ENCODE measurements at places on chromosomes 3 and 15.
A peak's percentile ranks its signal among the peaks of the same experiment; 100 is the strongest.

DNA sequence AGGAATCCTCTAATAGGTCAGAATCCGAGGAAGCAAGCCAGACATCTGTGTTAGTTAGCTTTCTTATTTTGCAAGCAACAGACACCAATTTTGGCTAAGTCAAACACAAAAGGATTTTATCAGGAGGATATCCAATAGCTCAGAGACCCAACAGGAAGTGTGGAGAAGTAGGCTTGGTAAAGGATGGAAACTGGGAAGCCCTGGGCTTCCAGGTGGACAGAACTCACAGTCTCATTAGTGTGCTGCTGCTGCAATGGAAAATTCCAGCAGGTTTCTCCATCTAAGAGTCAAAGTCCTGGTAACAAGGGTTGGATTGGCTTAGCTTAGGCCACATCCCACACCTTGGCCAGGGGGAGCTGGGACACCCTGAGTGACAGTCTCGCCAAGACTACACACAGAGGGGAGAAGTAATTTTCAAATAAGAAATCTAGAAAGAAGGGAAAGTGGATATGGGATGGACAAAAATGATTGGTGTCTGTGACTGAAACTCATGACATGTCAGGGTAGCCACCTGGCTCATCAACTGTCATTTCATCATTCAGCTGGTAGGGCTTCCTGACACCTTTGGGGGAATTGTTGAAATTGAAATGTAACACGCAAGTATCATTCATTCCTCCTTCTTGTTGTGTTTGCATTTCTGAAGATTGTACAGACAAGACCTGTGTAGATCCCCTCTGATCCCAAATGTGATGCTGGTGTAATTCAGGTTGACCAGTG is 158.6 kb downstream of the THSD4 start:
- no peak for DNase-seq

DNA sequence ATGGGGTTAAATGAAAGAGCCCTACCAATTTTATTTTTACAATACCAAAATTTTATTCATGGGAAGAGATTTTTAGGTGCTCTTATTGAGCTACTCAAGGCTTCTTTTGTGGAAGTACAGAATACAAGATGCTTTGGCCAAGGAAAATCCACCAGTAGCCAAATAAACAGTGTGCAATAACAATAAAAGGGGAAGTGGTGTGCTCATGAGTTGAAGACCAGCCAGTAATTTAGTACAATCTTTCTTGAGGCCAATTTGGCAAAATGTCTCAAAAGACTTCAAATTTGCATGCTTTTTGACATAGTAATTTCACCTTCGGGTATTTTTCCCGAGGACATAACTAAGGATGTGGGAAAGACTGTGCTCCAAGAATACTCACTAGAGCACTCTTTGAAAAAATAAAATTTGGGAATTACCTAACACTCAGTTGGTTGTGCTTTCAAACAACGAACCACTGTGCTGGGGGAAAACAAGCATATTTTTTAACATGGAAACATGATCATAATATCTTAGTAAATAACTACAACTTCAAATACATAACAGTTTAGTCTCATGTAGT is 294.0 kb downstream of the DIPK2A start:
- DNase-seq: no peak

GRCh38 chr15:73052653-73053397 is 562 bp downstream of the NEO1 start:
- DNase-seq: peak; percentile 3

GRCh38 chr15:70806992-70807712 is 43.8 kb upstream of the UACA start:
- DNase-seq: no peak

DNA sequence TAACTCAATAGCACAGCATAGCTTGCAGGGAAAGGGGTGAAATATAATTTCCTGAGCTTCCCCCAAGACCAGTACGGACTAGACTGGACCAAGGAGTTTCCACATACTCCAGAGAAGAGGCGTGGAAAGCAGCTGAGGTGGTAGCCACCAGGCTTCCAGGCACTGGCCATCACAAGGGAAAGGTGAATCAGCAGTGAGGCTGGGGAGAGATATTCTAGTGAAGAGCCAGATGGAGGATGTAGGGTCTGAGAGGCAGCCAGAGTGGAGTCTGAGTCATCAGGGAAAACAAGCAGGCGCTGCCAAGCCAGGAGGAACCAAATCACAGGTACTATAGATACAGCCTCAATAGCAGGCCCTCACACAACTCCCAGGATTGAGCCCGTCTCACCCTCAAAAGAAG is 9.6 kb upstream of the RASA2 start:
- DNase-seq: no peak

GRCh38 chr15:68389936-68390817 is 41.8 kb downstream of the ITGA11 start:
- no peak for DNase-seq

GRCh38 chr3:177257006-177257405 is 59.7 kb upstream of the TBL1XR1 start:
- no peak for DNase-seq

- DNase-seq: no peak
These were observed 183.3 kb upstream of the DCBLD2 start for GRCh38 chr3:99084826-99085225.

- DNase-seq: no peak
These were observed 133.7 kb downstream of the CHSY1 start for GRCh38 chr15:101118116-101118515.

DNA sequence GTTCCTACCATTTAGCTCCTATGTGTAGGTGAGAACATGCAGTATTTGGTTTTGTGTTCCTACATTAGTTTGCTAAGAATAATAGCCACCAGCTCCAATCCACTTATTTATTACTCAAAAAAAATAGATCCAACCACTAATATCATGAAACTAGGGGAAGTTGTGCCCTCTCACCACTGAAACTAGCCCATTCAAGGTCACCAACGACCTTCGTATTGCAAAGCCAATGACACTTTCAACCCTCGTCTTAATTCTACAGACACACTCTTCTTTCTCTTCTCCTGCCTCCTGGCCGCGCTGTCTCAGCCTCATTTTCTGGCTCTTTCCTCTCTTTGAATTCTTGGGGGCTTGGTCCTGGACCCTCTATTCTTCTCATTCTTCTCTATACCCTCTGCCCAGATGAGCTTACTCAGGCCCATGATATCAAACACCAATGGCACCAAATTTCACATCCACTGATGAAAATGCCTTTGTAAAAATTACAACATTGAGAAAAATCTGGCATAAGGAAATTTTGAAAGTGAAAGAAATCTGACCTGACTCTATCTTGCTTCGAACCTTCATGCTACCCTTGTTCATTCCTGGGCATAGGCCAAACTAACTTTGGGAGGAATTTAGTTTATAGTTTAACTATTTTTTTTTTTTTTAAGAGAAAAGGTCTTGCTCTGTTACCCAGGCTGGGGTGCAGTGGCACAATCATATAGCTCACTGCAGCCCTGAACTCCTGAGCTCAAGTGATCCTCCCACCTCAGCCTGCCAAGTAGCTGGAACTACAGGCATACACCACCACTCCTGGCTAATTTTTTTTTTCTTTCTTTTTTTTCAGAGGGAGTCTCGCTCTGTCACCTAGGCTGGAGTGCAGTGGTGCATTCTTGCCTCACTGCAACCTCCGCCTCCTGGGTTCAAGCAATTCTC is 25.4 kb upstream of the LIMD1 start:
- DNase-seq: no peak

DNA sequence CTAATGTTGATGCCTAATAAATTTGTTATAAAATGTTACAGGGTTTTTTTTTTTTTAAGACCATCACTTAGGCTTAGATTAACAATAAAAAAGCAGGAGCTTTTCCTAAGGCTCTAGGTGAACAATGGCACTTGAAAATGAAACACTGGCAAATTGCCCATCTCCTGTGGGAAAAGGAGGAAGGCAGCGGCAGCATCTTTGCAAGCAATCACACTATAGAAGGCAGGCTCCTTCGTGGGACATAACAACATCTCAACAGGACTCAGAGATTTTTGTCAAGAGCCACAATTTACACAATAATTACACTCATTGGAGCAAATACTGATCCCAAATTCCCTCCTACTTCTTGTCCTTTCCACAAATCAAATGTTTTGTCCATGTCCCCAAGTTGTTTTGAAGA is 646.7 kb downstream of the ROBO2 start:
- DNase-seq: no peak

- DNase-seq: no peak
These were observed 69.7 kb upstream of the POMGNT2 start for GRCh38 chr3:43175541-43175940.

GRCh38 chr3:48157950-48158376 is 30.3 kb downstream of the CDC25A start:
- DNase-seq: peak; percentile 11

DNA sequence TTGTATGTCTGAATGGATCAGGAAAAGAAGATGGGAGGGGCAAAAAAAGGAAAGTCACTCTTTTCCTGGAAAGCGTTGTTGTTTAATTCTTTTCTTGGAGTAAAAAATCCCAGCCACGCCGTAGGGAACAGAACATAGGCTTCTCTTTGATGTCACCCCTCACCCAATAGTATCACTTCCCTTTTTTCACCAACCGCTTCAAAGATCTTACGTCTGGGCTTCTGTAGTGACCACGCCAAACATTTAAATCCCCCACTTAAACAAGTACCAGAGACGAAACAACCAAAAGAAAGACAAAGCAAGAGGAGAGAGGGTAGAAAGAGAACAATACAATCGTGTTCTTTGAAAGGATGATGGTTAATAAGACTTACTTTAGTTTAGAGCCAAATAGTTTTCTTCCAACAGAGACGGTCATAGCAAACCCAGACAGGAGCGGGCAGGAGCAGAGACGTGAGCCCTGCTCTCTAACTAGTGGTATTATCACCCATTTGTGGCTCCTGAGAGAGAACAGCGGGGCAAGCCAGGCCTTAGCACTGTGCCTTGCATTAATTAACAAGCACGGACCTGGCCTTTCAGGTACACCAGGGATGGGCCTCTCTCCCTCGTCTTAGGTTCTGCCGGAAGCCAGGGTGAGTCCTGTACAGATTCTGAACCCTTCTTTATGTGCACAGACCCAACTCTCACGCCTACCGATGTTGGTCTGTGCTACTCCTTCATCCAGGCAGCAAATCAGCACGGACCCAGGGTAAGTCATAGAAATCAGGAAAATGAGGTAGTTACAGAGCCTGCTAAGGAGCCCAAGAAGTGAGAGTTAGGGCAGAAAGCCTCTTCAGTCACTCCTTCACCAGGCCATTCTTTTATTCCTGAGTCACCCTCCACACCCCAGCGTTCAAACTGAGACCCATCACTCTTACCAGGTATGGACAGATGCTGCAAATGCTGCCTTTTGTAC is 28.2 kb upstream of the BCL6 start:
- DNase-seq: no peak

DNA sequence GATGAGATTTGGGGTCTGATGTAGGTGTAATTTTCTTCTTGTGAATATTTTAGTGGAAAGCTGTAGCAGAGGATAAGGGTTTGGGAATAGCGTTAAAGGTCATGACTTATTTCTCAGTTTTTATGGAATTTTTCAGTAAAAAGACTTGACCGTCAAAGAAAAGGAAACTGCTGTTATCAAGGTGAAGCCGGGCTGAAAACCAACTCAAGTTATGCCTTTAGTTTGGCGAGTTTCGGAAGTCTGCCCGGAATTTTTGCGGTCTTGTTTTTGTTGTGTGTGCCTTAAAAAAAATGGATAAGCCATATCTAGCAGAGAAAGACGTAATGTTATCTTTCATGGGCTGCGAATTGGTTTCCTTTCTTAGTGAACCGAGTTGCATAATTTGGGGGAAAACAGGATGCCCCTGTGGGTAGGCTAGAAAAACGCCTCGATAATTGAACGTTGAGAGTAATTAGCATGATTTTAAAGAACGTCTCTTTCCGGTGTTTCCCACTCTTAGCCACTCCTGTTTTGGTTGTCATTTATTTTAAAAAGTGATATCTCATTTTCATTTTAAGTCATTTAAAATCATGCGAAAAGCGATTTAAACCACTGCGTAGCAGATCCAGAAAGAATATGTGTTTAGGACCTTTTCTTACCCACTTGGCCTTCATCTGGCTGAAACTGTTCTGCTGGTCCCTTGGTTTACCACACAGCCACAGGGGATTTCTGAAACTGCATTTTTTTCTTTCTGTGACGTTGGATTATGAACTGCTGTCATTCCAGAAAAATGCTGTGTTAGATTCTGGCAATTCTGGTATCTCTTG is 1.1 kb downstream of the NFKBIZ start:
- peak; percentile 54 for DNase-seq

DNA sequence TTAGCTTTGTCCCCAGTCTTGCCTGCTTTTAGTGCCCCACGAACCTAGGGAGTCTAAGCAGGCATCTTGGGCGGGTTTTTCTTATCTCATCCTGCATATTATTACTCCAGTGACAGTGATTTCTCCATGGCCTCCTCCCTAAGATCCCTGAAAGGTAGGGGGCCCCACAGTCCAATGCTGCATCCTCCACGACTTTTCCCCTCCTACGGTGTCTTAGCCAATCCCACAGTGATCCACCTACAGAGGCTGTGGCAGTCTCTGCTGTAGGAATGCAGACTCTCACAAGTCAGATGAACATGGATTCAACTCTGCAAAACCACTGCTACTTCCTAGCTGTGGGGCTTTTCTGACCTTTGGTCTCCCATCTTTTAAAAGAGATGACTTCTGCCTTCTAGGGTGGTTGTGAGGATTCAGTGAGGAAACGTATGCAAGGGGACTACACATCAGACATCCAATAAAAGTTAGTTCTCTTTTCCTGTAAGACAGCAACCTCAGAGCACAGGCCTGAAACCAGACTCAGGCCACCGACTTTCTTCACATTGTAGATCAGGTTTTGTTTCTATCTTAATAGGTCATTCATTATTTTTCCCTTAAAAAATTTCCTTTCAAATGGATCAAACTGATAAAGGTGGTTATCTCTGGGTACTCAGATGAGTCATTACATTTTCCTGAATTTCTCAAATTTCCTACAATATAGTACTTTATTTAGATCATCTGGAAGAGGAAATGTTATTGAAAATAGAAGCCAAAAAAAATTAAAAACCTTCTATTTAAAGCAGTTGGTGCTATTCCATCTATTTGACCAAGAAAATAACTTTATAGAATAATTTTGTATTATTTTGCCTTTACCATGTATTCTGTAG is 23.2 kb downstream of the ILDR1 start:
- no peak for DNase-seq

DNA sequence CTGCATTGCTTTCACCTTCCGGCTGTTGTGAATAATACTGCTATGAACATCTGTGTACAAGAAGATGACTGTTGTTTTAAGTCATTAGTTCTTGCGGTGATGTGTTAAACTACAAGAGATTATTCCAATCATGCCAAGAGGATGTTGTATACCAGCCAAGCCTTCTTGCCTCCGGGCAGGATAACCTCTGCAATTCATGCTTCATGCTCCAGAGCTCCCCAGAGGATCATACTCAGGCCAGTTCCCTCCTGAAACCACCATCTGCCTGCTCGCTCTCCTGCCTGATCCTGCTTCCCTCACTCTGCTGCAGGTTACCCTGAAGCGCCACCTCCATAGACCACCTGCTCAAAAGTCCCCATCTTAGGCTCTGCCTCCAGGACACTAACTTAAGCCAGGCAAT is 187.1 kb upstream of the PROK2 start:
- no peak for DNase-seq

DNA sequence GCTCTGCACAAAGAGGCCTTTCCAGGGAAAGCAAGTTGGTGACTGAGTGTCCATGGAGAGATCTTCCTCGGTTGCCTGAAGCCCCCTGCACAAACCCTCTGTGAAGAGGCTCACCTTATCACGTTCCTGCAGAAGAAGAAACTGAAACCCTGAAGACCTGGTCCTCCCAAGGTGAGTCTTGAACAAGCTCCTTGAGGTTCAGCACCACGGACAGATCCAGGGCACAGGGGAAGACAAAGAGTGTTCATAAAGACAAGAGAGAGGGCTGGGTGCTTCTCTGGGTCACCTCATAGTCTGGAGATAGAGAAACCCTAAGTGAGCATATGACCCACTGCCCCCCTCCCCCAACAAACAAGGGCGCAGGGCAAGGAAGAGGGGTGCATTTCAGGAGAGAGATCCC is 21.7 kb upstream of the TBC1D21 start:
- DNase-seq: no peak
